HepG2 (cell line): ENCODE measurements at places on chromosomes 13 and 19.

DNA sequence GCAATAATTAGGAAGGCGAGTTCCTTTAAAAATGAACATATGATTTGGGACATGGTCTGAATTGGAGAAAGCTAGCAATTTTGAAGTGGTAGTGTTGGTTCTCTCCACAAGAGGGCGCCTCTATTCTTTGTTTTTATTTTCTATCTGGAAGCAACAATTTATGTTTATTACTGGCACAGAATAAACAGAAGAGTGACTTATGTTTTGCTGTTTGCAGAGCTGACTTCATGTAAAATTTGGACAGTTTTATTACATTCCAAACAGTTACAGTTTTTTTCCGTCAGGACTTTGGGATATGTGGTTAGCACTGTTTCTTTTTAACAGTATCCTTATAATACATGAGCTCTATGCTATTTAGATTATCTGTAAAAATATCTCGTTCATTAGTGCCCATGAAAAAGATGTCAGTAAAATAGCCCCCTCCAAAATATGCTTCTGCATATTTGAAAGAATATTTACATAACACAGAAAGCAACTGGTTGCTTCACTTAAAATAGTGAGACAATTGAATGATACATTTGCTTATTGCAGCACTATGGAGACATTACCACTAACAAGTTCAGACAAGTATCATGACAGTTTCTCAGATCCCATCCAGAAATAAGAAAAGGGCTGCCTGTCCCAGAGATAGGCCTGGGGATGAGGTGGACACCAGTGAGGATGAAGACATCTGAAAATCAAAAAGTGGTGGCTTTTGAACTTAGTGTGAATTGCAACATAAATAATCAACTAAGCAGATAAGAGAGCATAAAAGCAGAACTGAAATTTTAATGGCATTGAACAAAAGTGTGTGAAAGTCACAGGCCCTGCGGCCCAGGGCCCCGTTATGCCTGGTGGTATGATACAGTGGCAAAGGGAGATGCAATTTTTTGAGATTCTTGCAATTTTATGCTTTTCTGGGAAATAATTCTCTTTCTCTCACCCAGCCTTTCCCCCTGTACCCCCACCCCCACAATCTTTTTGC lies 32.3 kb upstream of the FGF9 start:
- no peak for DNase-seq

- no peak for DNase-seq
Observed at GRCh38 chr19:19316082-19316481, 4.2 kb downstream of the SUGP1 start.

GRCh38 chr19:14502334-14503092 lies 6.6 kb upstream of the GIPC1 start:
- DNase-seq, result peak; percentile 70

DNA sequence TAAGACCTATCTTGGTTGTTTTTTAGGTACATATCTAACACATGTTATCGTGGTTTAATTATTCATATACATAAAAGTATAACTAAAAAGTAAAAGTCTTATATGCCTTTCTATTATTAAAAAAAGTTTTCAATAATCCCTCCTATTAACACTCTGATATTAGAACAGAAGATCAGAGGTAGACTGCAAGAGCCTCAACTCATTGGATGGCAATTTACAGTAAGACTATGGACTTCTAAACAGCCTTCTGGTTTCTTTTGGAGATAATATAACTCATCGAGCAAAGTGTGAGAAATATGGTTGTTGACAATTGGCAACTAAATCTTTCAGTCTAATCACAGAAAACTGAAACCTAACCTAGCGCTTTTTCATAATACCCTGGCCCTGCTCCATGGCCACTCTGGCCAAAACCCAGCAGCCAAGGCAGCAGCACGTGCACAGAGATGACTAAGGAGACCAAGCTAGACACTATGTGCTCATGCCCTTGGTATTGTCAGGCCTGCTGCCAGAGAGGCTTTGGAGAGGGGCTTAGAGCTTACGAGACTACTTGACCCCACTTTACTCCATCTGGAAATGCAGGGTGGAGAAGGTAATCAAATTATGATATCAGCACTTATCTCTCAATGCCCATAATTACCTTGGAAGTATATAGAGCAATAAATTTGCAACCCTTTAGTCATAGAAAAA lies 40.6 kb upstream of the EEF1AKMT1 start:
- DNase-seq, result no peak

- no peak for DNase-seq
Observed at GRCh38 chr19:41424335-41425173, 2.6 kb downstream of the B3GNT8 start.

GRCh38 chr13:44223770-44224444 lies 149.7 kb upstream of the SERP2 start:
- DNase-seq, result no peak

GRCh38 chr13:110332750-110333149 lies 25.7 kb downstream of the COL4A2 start:
- DNase-seq, result no peak
